Astrocyte (in vitro differentiated cells and primary cell): ENCODE measurements at places on chromosomes 1 and 21. TPM values are rescaled to one million over a fixed set of nuclear protein-coding genes. Genes with fewer than 3 reads are reported as not detected.

Gene FUCA1
- total RNA-seq, result 9.7 and 10.4 TPM in 2 replicates

Gene FCRL5
- total RNA-seq, result not detected in 2 replicates

Gene PDE9A
- 6.2 and 7.8 TPM in 2 replicates for total RNA-seq

Gene KIAA0040
- total RNA-seq, result 5.0 and 5.2 TPM in 2 replicates

DNA sequence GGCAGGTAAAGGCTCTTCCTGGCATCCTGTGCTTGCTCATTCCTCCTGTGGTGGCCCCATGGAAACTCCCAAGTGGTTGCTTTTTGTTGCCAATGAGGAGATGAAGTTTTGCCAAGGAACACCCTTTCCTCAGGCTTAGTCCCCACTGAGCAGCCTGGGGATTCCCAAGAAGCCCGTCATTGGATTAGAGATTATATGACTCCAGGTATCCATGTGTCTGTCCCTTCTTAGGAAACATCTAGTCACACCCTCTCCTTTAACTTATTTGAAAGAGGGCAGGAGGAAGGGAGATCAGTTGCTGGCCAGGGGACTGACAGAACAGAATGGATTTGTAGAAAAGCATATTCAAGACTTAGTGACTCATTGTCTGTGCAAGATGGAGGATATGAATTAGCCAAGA, 3.8 kb upstream of the LCE3A start:
- DNase-seq, result no peak

DNA sequence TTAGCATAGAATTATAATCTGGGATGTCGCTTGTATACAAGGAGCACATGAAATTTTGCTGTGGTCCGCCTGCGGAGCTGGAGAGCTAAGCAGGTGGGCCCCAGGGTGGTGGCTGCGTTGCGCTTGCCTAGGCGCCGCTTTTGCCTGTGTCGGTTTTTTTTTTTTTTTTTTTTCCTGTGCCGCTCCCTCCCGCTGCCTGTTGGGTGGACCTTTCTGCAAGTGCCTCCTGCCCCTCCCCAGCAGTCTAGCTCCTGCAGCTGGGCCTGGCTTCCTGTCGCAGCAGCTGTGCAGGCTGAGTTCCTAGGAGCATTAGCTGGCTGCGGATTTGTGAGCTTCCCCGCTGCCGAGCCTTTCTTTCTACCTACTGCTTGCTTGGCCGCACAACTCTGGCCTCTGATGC, 20.6 kb downstream of the PYHIN1 start:
- DNase-seq, result no peak

DNA sequence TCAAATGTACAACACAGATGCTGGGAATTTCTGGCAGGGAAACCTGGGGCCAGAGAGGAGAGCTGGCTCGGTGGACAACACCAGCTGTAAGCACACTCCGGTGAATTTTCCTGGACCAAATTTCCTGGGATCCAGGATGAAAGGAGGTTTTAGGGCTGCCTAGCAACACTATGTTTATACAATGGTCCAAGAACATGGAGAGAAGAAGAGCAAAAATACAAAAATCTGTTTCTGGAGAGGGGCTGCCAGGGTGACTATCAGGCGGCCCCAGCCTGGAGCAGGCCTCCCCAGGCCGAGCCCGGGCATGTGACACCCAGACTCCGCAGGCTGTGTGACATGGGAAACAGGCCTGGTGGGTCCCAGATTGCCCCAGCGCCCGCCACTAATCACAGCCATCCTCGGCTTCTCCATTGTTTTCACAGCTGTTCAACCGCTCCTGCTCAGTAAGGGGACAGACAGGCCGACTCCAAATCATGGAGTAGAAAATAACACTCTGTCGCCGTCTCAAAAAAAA, 336.0 kb upstream of the NFIA start:
- DNase-seq, result no peak

GRCh38 chr1:54376430-54377039, 29.7 kb downstream of the SSBP3 start:
- DNase-seq, result no peak

DNA sequence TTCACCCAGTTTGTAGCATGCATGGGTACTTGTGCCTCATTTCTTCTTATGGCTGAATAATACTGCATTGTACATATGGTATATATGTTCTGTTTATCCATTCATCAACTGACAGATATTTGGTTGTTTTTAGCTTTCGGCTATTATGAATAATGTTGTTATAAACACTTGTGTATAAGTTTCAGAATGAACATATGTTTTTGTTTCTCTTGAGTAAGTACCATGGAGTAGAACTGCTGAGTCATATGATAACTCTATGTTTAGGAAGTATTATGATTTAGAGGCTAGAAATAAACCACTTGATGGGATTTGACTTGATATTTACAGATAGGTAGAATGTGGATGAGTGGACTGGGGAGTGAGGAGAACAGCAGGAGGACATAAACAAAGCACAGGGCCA, 48.6 kb downstream of the WNT2B start:
- no peak for DNase-seq

GRCh38 chr21:29091033-29091432, 17.6 kb upstream of the CCT8 start:
- peak; percentile 76 for DNase-seq

DNA sequence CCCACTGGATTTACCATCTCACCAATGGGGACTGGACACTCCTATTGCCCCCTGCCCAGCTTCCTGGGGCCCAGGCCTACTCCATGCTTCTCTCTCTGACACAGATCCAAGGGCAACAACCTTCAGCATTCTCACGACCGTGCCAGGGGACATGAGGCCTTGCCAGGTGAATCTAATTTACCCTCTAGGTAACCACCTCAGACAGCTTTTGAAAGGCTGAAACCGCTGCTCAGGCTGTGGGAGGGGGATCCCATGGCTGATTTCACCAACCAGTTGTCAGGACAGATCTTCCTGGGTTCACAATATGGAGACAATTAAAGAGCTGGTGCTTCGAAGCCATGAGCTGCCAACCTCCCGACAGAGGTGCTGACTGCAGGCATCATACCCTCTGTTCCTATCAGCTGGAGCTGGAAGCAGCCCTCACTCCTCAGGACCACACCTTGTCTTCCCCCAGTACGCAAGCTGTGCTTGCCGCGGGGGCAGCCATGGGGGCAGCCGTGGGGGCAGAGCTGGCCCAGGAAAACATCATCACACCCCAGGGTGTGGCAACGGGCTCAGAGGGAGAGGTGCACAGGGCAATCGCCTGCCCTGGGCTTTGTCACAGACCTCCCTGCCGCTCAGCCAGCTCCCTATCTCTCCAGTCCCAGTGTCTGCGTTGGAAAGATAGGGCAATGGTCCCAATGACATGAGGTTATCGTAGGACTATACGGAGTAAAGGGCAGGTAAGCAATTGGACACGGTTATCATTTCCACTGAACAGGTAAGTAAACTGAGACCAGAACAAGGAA, 120.2 kb downstream of the DMRTB1 start:
- no peak for DNase-seq

DNA sequence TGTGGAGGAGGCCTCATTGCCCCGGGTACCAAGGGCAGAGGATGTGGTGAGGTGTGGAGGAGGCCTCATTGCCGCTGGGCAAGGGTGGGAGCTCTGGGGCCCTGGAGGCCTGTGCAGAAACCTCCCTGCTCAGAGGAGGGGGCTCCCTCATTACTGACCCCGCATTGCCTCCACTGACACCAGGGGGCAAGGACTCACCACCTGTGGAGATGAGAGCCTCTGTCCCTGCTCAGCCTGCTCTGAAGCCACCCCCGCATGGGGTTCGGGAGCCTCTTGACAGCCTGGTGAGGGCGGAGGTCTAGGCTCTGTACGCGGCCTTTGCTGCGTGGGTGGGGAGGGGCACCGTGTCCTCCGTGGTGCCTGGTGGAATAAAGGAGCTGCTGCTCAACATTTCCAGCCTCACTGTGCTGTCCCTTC, 95.0 kb upstream of the COL6A1 start:
- no peak for DNase-seq

DNA sequence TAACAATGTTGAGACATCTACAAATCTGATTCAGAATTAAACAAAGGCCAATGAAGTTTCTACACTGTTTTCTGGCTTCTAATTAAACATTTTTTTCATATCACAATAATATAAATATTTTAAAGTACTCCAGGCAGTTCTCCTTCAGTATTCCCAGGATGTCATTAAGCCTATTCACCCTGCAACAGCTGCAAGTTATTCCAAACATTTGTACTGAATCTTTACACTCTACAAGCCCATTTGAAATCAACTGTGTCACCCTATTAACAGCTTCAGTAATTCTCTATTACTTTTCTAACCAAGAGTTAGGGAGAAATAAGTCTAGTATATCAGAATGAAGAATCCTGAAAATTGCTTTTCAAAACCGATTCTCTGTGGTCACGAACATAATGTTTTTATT, 124.6 kb downstream of the OLFML2B start:
- DNase-seq, result no peak

GRCh38 chr1:110118636-110119396, 6.6 kb downstream of the UBL4B start:
- no peak for DNase-seq

DNA sequence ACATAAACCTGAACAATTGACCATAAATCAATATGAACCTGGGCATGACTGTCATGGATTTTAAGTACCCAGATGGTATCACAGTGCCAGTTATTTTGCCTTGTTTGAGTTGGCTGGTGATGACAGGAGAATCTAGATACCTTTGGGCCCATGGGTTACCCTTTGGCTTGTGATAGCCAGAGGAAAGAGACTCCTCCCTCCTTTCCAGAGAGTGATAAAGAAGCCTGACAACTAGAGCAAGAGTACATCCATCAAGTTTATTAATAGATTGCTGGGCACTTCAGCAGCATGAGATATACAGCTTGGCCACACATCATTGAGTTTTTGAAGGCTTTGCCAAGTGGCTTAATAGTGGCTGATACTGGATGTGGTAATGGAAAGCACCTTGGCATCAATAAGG, 6.6 kb upstream of the FMO3 start:
- DNase-seq, result no peak

DNA sequence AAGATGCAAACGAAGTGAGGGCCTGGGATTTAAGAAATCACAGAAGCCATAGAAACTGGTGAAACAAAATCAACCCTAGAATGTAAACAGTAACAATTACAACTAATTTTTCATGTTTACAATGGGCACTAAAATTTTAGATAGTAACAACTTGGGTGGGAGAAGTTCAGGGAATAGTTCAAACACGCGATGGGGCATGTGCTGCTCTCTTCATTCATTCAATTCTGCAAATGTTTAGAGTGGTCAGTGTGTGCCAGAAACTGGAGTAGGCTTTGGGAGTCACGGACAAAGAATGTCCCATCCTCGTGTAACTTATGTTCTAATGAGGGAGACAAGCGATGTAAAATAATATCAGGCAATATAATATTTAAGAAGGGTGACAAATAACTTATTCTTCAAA, 133.4 kb downstream of the GREM2 start:
- no peak for DNase-seq

GRCh38 chr1:8525216-8525557, 207.3 kb downstream of the SLC45A1 start:
- peak; percentile 73 for DNase-seq

DNA sequence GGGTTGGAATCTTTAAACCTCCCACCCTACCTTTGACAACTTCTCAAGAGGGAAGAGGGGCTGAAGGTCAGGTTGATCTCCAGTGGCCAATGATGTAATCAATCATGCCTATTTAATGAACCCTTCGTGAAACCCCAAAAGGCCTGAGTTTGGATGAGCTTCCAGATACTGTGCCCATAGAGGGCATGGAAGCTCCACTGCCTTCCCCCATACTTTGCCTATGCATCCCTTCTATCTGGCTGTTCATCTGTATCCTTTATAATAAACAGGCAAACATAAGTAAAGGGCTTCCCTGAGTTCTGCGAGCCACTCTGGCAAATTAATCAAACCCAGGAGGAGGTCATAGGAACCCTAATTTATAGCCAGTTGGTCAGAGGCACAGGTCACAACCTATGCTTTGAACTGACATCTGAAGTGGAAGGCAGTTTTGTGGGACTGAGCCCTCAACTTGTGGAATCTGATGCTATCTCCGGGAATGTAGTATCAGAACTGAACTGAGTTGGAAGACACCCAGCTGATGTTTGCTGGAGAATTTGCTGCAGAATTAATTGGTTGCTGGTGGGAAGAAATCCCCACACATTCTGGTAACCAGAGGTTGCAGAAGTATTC, 24.8 kb downstream of the S100A10 start:
- DNase-seq, result no peak

DNA sequence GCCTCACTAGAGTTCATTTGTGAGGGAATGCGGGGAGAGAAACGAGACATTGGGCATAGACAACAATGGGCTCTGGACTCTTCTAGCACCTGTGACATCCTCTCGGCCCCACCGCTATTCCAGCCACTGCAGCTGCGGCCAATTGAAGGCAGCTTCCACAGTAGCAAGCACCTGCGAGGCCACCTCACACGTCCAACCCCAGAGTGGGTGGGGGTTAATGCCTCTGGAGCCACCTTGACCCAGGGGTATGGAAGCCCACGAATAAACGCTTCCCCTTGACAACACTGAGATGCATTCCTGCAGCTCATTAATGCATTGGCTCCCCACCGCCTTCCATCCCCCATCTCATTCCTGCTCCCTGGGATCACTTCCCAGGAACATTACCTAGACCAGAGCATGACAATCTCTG, 104.4 kb downstream of the GLIS1 start:
- DNase-seq, result no peak

- DNase-seq, result no peak
Observed at GRCh38 chr21:32549440-32549839, 35.9 kb downstream of the TCP10L start.

DNA sequence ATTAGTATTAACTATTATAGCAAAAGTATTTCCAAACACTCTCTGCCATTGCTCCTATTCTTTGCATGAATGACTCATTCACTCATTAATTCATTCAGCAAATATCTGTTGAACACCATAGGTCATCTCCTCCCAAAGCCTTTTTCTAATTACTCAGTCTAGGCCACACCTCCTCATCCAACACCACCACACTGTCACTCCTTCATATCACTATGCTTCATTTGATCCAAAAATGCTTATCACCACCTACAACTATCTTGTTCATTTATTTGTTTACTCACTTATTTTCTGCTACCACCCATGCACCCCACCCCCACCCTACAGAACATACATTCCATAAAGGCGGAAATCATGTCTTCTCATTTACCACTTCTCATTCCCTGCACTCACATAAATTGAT, 94.4 kb upstream of the TNFSF4 start:
- no peak for DNase-seq

DNA sequence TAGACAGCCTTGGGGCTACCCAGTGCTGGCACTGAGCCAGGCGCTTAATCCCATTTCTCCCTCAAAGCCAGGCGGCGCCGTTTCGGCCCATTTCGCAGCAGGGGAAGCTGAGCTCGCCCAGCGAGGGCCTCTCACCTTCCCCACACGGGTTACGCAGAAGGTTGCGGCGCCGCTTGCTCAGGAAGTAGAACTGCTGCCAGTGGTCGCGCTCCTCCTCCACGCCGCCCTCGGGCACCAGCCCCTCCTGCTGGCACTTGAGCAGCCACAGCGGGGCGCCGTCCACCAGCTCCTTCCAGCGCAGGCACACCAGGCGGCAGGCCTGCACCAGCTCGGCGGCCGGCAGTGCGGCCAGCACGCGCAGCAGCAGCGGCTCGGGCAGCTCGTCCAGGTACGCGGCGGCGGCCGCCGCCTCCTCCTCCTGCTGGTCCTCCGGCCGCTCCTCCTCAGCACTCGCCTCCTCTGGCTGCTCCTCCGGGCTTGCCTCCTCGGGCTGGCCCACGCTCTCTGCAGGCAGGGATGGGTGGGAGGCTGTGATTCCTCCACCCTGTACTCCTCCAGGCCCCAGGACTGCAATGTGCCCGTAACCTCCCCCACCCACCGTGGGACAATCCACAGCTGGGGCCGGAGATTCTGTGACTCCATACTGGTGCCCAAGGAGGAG, 3.8 kb downstream of the FBXO2 start:
- peak; percentile 42 for DNase-seq
